ENCODE measurements at places on chromosomes 16 and 17.

DNA sequence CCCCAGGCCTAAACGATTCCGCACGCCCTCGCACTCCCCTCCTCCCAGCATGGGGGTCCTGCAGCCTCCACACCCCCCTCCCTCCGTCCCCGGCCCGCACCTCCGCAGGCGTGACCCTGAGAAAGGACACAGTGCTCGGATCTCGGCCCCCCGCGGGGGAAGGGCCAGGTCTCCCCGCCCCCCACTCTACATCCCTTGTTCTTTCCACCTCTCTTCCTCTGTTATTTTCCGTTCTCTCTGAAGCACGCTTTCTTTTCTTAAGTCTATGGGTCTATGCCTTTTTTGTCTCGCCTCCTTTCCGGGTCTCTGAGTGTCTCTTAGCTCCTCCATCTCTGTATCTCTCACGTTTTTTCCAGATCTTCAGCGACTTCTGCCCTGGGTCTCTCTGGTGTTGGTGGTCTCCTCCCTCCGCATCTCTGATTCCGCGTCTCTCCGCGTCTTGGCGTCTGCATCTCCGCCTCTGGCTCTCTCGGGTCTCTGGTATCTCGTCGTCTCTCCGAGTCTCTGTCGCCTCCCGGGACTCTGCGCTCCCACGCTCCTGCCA is 2.1 kb upstream of the HES7 start:
- DNase-seq: no peak

- DNase-seq: no peak
Measured at GRCh38 chr17:5694551-5694950, 110.2 kb upstream of the NLRP1 start.

DNA sequence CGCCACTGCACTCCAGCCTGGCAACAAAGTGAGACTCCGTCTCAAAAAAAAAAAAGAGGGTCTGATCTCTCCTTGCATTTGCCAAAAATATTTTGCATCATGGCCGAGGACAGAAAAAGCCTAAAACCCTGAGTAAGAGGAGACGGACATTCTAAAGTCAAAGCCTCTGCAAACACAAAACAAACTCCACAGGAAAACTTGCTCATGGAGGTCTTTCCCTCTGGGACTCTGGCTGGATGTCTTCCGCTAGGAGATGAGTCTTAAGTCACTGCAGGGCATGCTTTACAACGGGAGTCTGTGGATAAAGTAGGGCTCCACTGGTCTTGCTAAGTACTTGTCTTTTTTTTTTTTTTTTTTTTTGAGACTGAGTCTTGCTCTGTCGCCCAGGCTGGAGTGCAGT is 74.0 kb downstream of the MRM3 start:
- no peak for DNase-seq

DNA sequence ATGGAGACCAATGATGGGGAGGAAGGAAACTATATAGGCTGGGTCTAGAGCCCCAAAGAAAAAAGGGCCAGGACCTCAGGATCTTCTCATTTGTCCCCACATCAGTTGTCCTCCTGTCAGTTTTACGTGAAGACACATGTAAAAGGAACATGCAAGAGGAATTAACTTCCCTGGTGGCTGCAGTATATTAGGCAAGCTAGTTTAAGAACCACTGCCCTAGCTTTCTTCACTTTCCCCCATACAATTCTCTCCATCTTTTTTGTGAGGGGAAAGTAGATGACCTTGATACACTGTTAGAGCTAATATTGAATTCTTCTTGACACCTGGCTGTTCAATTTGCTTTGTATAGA is 2.3 kb downstream of the MAP3K3 start:
- no peak for DNase-seq
